ENCODE measurements at places on chromosomes 16 and 17.

GRCh38 chr17:28086519-28086918, 44.0 kb downstream of the NLK start:
- DNase-seq = no peak

- no peak for DNase-seq
Measured at GRCh38 chr16:47847220-47847970, 308.4 kb downstream of the ABCC12 start.

DNA sequence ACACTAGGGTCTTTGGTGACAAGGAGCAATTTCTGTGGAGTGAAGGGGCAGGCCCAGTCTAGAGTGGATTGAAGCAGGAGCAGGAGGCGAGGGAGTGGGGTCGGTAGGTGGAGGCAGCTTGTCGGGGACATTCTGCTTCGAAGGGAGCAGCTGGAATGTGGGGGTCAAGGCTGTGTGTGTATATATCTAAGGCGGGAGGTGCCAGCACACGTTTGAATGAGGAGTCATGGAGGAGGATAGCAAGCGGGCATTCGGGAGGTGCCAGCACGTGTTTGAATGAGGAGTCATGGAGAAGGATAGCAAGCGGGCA, 17.7 kb downstream of the NT5M start:
- DNase-seq = no peak

GRCh38 chr16:86085795-86086194, 186.8 kb downstream of the IRF8 start:
- DNase-seq = no peak

DNA sequence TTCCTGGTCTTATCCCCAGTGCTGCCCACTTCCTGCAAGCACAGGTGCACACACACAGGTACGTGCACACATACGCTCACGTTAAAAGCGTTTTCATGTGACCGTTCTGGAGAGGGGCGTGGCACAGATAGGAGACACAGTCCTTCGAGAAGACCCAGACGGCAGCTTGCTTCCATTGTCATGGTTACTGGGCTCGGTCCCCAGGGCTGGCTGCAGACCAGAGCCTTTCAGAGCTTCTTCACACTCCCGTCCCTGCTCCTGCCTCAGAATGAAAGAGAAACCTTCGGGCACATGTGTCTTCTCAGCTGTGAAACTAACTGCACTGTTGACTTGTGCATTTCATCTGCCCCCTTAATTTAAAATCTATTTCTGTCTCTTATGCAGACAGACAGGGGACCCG, 154.2 kb downstream of the PITPNC1 start:
- DNase-seq = no peak

DNA sequence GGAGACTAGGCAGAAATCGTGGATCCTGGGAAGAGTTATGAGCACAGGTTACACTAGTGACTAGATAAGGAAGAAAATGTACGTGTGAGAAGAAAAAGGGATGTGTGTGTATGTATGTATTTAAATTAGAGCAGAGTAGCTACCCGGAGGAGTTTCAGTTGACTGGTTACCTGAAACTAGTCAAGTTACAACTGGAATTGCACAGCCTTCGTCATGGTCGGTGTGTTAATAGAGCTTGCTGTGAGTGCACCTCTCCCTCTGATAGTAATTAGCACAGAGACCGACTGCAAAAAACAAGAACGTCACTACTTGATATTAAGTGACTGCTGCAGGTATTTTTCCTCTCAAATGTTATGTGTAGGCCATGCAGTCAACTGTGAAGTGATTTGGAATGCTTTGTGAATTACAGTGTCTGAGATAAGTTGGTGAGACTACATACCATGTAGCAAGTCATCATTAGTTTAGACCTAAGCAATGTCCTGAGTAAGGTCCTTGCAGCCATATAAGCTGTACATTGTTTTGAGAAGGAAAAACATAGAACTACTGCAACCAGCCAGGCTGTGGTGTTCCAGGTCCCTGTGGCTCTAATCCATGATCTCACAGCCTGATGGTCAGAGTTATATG, 95.7 kb downstream of the WNT3 start:
- DNase-seq = no peak

- DNase-seq = no peak
Measured at GRCh38 chr17:50363217-50364060, 9.5 kb downstream of the MRPL27 start.

- DNase-seq = no peak
Measured at GRCh38 chr16:88768071-88768783, 16.8 kb downstream of the PIEZO1 start.

DNA sequence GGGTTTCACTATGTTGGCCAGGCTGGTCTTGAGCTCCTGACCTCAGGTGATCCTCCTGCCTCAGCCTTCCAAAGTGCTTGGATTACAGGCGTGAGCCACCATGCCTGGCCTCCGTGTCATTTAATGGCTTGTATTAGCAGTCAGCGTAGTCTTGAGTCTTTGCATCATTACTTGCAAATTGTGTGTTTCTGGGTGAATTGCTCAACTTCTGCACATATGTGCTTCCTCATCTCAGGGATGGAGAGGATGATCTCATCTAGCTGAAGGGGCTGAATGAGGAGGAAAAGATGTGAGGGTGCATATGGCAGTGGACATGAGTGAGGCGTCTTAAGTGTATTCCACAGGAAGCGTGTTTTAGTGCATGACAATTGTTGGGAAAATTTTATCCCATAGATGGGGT, 155.8 kb downstream of the SNX29 start:
- no peak for DNase-seq

- DNase-seq = no peak
Measured at GRCh38 chr17:74646231-74646630, 22.7 kb upstream of the CD300E start.

GRCh38 chr16:69399361-69399760, 13.6 kb upstream of the TERF2 start:
- DNase-seq = no peak
